ENCODE measurements at places on chromosomes 6 and 20.

GRCh38 chr6:99607416-99608036 lies 893 bp downstream of the PRDM13 start:
- no peak for DNase-seq

DNA sequence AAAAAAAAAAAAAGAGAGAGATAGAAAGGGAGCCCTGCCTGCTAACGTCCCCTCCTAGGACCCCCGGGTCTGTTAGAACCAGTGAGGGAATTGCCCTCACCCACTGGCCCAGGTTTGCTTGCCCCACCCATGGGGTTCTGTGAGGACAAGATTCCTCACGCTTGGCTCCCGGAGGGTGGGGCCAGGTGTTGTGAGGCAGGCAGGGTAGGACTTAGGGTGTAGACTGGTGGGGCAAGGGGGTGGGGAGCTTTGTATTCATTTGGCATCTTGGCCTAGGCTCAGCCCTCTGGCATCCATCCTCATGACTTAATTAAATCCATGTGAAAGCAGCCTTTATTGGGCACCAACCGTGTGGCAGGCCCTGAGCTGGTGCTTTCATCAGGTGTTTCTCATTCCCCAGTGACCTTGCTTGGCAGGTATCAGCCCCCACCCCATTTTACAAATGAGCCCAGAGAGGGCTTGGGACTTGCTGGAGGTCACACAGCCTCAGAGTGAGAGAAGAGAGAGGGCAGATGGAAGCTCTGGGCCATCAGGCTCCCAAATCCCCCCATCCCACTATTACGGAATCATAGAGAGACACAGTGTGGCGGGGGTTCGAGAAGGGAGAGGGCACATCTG lies 19.0 kb downstream of the RAB44 start:
- DNase-seq = no peak

- no peak for DNase-seq
Measured at GRCh38 chr6:108616973-108617372, 56.3 kb downstream of the FOXO3 start.

GRCh38 chr6:85470023-85470410 lies 20.1 kb downstream of the NT5E start:
- no peak for DNase-seq
